Stimulated activated memory B cell treated with anti-CD40 and anti-IgM and Interleukin-4, amounts not matched to agents 10 μg/mL and 1 μg/mL and 100 μg/mL, for 72 hours (primary cell): ENCODE measurements at places on chromosomes 11 and 22.

GRCh38 chr22:29689880-29690213 is 30.0 kb upstream of the CABP7 start:
- no peak for ATAC-seq

- ATAC-seq, result peak; percentile 0
These were observed 2.2 kb downstream of the RPL3 start for GRCh38 chr22:39317084-39317774.

- ATAC-seq, result peak; percentile 86
These were observed 16.4 kb upstream of the CTSC start for GRCh38 chr11:88353835-88354496.

DNA sequence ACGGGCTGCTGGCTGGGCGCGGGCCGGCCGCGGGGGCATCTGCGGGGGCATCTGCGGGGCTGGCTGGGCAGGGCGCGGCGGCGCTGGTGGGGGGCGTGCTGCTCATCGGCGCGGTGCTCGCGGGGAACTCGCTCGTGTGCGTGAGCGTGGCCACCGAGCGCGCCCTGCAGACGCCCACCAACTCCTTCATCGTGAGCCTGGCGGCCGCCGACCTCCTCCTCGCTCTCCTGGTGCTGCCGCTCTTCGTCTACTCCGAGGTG is 194 bp downstream of the DRD4 start:
- no peak for ATAC-seq

DNA sequence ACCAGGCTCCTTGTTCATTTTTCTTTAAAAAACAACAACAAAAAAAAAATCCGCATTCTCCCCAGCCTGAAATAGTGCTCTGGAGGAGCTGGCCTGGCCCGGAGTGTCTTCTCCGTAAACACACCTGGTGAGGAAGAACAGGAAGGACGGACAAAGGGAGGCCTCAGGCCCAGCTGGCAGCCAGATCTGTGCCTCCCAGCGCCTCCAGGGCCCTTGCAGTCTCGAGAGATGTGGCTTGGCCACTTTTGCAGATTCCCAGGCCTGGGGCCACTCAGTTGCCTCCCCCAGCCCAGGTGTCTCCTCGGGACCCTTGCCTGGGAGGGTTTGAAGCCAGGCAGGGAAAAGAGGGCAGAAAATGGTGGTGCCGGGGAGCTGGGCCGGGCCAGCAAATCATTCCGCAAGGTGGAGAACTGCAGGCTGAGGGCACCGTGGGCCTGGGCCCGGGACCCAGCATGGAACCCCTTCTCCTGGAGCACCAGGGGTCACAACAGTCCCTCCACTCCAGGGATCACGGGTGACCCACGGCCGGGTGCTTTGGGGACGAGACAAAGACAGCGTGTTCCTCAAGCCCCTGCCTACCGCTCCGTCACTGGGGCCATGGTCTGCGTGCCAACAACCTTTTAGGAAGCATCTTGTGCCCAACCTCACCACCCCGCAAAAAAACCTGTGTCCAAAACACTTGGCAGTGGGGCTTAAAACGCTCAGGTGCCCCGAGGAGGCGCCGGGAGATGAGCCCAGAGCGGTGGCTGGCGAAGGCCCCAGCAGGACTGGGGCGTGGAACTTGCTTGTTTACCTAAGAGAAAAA is 67.1 kb upstream of the WNT7B start:
- peak; percentile 35 for ATAC-seq

DNA sequence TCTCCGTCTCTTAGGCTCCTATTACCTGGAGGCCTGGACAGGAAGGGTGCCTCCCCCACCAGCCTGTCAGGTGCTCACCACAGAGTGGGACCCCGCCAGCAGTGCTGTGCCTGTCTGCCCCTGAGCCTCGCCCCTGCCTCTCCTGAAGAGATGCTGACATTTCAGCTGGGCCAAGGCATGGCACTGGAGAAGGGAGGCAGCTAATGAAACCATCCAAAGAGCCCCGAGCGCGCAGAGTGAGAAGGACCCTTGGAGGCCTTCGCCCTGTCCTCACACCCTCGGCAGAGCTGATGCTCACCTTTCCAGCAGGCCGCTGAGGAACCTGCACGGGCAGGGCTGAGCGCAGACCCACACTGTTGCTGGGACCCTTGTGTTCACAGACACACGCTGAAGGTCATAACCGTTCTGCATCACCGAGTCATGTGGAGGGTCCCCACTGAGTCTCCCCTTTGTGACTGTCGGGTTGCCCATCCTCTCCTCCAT is 2.1 kb upstream of the LRFN4 start:
- ATAC-seq, result no peak

DNA sequence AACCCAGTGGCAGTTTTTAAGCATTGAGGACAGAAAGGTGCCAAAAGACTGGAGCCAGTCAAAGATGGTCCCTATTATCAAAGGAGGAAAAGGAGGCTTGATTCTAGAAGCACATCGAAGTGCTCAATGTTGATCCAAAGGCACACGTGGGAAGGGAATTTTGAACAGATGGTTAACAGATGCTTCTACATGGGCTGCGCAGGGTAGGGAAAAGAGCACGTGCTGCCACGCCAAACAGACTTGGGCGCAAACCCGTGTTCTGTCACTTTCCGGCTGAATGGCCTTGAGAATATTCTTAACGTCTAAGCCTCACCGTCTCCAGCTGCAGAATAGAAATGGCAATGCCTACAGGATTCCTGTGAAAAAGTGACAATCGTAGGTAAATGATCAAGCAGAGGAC is 217.9 kb upstream of the MTNR1B start:
- no peak for ATAC-seq

DNA sequence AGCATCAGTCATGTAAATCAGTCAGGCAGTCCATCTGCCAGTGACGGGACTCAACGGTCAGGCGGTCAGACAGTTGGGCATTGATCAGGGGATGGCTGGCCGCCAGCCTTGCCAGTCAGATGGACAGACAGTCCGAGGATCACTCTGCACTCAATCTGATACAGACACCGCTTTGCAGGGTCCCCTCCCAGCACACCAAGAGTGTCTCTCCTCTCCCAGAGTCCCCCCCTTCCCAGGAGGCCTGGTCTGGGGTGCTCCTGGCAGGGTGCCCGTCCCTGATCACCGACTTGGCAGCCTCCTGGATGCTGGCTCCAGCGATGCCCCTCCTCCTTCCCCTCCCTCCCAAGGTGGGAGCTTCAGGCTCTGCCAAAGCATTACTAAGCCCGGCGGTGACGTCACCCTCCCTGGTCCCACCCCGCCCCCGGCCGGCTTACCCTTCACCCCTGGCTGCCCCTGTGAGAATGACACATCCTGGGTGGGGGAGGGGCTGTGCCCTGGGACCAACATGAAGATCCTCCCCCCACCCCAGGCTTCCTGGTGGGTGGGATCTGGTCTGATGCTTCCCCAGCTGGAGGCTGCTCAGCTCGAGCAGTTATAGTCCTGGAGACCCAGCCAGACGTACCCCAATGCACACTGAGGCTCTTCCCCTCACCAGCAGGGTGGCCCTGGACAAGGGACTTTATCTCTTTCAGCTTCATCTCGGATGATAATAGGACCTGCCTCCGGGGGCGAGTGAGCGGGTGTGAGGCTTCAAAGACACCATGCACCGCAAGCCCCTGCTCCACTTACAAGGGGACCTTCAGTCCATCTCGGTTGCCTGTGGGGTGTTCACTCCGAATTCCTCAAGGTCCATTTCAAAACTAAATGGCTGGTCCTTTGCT is 69.2 kb downstream of the CD82 start:
- no peak for ATAC-seq

GRCh38 chr11:75549370-75549958 is 12.6 kb upstream of the SERPINH1 start:
- ATAC-seq, result no peak

GRCh38 chr11:35207471-35208403 is 68.8 kb downstream of the CD44 start:
- ATAC-seq, result no peak

DNA sequence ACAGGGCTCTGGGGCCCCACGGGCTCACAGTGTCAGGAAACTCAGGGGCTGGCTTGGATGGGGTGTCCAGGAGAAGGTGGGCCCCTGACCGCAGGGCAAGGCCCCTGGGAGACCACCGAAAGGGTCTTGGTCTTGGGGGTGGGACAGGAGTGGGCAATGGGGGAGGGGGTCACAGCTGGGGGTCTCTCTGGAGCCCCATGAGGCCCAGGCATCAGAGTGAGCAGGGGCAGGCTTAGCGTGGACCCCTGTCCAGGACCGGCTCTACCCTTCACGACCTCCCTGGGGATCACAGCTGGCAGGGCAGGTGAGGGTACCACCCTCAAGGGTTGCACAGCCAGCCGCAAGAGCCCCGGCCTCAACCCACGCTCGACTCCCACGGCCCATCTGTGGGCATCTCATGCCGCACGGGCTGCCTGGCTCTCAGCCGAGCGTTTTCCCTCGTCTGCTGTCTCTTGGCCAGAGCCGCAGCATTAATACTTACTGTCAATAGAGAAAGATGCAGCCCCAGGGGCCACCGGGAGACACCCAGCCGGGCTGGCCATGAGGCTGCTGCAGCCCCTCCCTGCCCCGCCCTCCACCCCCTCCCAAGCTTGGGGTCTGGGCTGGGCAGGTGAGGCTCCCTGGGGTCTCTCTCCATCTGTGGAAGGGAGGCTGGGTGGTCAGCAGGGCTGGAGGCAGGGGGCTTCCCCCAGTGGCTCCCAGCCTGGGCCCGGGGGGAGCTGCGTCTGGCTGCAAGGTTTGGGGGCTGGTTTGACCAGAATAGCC is 662 bp downstream of the MUC5B start:
- no peak for ATAC-seq

DNA sequence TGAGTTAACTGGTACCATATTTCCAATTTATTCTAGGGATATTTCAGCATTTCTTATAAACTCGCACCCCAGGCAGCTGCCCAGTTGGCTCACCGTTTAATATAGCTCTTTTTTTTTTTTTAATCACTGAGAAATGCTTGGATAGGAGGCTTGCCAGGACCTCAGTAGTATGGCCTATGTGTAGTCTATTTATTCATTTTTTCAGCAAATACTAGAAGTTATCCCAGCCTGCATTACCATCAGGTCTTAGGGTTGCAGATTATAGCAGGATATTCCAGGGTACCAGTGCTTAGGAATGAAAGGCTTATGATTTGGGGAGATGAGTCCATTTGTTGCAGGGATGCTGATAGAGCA is 26.6 kb downstream of the PARVA start:
- no peak for ATAC-seq

DNA sequence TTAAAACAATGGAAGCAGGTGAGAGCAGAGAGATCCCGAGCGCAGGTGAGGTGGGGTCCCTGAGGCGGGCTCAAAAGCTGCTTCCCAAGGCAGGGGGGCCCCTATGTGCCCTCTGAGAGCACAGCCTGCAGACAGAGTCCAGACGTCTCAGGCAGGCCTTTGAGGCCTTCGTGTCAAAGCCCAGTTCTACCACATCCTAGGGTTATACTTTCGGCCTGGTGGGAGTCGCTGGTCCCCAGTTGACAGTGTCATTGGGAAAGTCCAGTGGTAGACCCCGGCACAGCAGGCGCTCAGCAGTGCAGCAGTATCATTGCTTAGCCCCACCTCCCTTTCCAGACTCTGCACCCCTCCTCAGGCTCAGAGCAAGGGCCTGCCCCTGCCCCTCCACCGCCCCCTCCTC is 9.1 kb downstream of the LINC01488 start:
- no peak for ATAC-seq

DNA sequence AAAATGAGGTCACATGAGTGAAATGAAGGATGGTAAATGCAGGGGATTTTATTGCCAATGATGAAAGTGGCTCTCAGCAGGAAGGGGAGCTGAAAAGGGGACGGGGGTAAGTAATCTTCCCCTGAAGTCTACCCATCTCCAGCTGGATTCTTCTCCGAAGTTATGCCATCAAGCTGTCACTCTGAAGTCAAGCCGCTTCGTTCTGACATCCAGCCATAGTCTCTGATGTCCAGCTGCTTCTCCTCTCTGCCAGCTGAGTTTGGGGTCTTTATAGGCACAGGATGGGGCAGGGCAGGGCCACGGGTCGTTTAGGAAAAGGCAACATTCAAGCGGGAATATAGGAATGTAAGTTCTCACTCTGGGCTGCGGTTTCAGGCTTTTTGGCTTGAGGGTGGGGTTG is 181.9 kb upstream of the ANO3 start:
- no peak for ATAC-seq

GRCh38 chr11:112656772-112657428 is 304.3 kb upstream of the NCAM1 start:
- ATAC-seq, result no peak

DNA sequence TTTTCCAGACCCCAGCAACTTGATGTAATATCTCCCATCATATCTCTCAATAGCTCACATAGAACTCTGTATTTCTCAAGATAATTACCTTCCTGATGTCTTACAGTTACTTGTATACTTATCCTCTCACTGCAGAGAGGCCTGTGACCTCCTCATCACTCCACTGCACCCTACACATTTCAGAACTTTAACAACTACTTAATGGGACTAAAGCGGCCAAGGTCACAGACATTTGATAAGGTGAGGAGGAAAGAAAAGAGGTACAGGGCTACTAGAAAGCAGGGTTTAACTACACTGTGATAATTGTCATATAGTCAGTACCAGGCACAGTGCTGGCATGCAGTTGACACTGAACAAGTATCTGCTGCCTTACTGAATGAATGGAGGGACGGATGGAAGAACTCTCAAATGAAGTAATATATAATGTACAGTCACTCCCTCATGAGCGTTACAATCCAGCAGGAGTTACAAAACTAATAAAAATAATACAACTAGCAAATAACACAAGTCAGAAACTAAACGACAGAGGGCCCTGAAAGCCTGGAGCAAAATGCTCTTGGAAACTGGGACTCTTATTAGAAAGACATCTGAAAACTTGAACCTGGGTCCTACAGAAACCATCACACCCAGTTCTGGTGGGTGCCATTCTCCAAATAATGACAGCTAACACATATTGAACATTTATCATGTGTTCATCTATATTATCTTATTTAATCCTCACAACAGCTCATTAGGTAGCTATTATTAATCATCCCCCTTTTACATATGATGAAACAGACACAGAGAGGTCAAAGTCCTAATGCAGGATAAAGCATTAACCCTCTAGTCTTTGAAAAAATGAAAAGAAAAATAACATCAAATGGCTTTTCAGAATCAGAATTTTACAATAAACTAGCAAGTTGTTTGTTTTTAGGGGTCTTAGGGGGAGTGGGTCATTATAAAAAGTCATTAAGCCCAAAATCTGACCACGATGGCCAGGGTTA is 14.3 kb downstream of the PI4KA start:
- ATAC-seq, result no peak

DNA sequence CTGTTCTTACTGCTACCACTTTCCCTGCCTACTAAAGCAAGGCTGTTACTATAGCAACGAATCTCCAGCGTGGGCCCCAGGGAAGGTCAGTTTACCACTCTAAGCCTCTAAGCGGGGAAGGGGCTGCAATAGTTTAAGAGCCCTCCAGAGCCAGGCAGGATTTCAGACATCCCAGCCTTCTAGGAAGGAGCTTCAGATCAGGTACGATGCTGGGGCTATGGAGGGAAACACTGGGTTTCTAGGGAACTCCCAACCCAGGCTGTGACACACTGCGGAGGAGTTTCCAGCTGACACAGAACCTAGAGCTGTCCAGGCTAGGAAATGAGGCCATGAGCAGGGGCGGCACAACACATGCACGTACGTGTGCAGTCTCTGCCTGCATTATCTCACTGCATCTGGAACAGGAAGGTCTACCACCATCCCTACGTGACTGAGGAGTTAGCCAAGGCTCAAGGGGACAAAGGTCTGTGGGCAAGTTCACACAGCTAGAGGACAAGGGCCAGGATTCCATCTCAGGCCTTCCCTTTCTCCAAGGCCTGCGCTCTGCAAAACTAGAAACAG is 20.4 kb downstream of the HPS4 start:
- no peak for ATAC-seq
